Activated T-cell treated with anti-CD3 and anti-CD28 coated beads for 48 hours (primary cell): ENCODE measurements at places on chromosomes 7 and 10.

GRCh38 chr7:39855325-39855674, 94.8 kb upstream of the CDK13 start:
- DNase-seq = no peak

- DNase-seq = no peak
Measured at GRCh38 chr10:108608860-108609259, 1314.5 kb downstream of the XPNPEP1 start.

DNA sequence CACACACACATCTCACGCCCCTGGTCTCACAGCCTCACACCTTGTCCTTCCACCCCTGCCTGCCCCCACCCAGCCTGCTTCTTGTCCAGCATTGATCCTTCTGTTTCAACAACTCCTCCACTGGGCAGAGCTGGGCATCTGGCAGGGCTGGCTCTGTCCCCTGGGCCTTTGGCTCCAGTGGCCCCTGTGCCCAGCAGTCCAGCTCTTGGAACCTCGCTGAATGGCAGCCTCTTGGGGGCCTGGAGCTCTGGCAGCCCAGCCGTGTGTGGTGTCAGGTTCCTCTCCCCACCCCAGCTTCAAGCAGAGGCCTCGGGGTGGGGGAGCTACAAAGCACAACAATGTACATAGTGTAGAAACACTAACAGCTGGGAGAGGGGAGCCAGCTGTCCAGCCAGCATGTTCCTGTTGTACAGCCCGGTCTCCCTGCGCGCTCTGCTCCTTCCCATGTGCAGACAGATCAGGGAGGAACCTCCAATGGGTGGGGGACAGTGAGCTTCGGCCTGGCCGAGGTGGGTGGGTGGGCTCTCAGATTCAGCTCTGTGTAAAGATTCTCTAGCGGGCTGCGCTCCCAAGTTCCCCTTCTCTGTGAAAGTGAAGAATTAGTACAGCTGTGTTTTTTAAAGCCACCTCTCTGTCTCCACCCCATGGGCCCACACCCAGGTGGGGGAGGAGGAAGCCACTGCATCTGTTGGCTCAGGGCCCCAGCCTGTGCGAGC, 19.4 kb downstream of the ZMIZ2 start:
- no peak for DNase-seq

DNA sequence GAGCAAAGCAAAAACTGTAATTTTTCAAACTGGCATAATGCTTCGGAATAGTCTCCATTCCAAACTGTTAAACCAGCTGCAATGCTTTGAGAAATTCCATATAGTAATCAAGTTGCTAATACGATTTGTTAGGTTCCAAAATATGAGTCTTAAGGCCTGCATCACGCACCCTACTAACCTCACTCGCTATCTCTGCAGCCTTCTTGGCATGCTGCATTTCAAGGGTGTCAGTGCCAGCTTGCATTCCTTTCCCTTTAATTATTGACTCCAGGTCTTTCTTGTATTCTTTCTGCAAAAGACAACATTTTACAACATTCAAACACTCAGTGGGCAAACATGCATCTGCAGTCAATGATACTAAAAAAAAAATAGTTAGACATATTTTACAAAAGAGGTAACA, 61.8 kb downstream of the NEBL start:
- DNase-seq = no peak

- no peak for DNase-seq
Measured at GRCh38 chr7:151244196-151244840, 4.2 kb downstream of the SMARCD3 start.

GRCh38 chr7:13542451-13542850, 447.0 kb downstream of the ETV1 start:
- no peak for DNase-seq

DNA sequence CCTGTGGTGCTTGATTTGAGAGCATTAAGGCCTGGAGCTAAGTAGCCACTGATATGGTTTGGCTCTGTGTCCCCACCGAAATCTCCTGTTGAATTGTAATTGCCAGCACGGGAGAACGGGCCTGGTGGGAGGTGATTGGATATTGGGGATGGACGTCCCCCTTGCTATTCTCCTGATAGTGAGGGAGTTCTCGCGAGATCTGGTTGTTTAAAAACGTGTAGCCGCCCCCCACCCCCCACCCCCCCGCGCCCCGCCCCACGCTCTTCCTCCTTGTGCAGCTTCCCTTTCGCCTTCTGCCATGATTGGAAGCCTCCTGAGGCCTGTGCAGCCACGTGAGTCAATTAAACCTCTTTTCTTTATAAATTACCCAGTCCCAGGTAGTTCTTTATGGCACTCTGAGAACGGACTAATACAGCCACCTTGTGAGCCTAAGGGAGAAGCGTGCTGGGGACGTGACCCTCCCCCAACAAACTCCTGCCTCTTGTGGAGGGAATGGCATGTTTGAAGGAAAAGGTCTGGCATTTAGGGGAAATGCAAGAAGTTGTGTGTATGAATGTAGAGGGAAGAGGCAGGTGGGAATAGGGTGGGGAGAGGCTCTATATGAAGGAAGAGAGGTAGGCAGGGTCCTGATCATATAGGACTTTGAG, 118.0 kb upstream of the KMT2C start:
- DNase-seq = no peak

DNA sequence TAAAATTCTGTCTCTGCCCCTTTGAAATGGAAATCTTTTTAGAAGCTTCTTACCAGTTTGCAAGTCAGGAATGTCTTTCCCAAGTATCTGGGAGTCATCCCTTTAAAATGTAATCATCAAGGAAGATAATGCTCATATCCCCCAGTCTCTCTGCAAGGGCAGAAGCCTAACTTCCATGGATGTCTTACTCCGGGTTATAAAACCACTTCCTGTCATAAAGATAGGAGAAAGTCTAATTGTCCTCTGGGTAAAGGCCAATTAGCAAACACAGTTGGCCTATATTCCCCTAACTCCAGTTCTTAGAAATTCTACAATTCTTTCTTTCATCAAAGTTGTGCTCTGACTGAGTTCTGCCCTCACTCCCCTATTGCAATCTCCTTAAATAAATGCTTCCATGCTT, 1631.5 kb upstream of the LRRTM3 start:
- DNase-seq = no peak

DNA sequence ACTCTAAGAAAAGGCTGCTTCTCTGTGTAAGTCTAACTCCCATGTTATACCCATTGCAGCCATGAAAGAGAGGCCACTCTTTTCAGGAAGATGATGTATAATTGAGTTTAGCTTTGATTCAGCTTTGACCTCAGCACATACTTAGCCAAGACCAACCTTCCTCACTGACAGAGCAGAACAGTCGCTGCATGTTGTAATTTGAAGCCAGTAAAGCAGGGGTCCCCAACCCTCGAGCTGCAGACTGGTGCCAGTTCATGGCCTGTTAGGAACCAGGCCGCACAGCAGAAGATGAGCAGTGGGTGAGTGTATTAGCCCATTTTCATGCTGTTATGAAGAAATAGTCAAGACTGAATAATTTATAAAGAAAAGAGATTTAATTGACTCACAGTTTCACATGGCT, 223.9 kb downstream of the GPR158 start:
- no peak for DNase-seq

DNA sequence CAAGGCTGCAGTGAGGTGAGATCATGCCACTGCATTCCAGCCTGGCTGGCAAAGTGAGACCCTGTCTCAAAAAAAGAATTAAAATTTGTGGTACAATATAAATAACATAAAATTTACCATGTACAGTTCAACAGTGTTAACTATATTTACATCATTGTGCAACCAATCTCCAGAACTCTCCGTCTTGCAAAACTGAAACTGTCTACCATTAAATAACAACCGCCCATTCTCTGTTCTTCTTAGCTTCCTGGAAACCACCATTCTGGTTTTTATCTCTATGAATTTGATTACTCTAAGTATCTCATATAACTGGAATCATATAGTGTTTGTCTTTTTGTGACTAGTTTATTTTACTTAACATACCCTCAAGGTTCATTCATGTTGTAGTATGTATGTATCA, 167.6 kb downstream of the AUTS2 start:
- DNase-seq = no peak

GRCh38 chr10:84497978-84498377, 169.6 kb downstream of the CCSER2 start:
- no peak for DNase-seq
